Activated T-cell treated with anti-CD3 and anti-CD28 coated beads, Interleukin-2, amount 50 U/mL, for 72 hours (primary cell): ENCODE measurements at places on chromosomes 7 and 10. TPM values are rescaled to one million over a fixed set of nuclear protein-coding genes. Genes with fewer than 3 reads are reported as not detected.

DNA sequence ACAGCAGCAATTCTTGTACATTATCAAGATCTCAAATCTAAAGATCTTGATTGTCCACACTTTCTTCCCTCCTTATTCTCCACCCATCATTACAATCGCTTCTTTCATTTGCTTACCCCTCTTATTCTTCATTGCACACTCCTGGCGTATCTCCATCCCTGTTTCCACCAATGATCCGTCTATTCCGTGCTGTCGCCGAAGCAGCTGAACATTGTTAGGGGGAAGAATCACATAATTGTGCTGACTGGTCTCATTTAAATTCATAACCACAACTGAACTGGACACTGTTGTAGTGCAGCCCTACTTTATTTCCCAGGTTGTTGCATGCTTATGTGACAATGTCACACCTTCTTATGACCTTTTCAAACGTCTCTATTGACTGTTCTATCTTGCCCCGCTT, 18.9 kb upstream of the NRP1 start:
- DNase-seq = no peak
- no peaks in the 10 kb centered on the region for H3K4me1 ChIP-seq
- no peaks in the 10 kb centered on the region for H3K36me3 ChIP-seq
- H3K4me3 ChIP-seq = no peak overlapping the region
- H3K27me3 ChIP-seq = peaks cover 27% of the 10 kb centered on the region

GRCh38 chr7:6248581-6248980, 23.8 kb downstream of the CYTH3 start:
- H3K4me3 ChIP-seq = no peak overlapping the region
- DNase-seq = no peak
- peaks cover 30% of the 10 kb centered on the region for H3K4me1 ChIP-seq
- no peak overlapping the region for H3K27ac ChIP-seq
- peaks cover 54% of the 10 kb centered on the region for H3K27me3 ChIP-seq
- no peaks in the 10 kb centered on the region for H3K36me3 ChIP-seq

DNA sequence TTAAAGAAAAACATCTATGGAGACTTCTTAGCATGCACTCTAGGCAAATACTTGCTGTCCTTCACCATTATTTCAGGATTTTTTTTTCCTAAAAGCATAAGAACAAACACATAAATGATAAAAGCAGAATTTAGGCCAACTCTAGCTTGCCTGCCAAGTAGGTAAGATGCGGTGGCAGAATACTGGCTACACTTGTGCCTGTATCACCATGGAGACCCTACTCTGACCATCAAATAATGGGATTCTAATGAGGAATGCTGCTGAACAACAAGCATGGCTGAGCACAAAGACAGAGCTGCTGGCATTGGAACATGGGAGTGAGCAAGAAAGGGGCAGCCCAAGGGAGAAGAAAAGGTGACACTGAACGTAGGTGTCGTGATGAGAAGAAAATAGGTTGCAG, 18.5 kb upstream of the TAS2R40 start:
- peaks cover 13% of the 10 kb centered on the region for H3K27me3 ChIP-seq
- no peak for DNase-seq
- no peak overlapping the region for H3K4me3 ChIP-seq
- no peak overlapping the region for H3K27ac ChIP-seq
- H3K36me3 ChIP-seq = no peaks in the 10 kb centered on the region

DNA sequence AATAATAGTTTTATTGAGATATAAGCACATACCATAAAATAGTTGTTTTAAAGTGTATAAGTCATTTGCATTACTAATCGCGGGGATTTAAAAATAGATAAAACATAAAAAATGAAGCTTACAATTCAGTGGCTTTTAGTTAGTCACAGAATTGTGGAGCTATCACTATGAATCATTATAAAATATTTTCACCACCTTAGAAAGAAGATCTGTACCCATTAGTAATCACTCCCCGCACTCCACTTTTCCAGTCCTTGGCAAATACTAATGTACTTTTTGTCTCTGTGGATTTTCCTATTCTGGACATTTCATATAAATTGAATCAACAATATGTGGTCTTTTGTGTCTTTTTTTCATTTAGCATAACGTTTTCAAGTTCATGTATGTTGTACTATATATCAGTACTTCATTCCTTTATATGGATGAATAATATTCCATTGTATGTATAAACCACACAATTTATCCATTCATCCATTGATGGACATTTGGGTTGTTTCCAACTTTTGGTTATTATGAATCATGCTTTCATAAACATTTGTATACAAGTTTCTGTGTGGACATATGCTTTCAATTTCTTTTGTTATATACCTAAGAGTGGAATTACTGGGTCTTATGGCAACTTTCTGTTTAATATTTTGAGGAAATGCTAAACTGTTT, 162.5 kb downstream of the MAGI2 start:
- H3K4me3 ChIP-seq = no peak overlapping the region
- DNase-seq = no peak
- no peaks in the 10 kb centered on the region for H3K4me1 ChIP-seq
- no peaks in the 10 kb centered on the region for H3K36me3 ChIP-seq

DNA sequence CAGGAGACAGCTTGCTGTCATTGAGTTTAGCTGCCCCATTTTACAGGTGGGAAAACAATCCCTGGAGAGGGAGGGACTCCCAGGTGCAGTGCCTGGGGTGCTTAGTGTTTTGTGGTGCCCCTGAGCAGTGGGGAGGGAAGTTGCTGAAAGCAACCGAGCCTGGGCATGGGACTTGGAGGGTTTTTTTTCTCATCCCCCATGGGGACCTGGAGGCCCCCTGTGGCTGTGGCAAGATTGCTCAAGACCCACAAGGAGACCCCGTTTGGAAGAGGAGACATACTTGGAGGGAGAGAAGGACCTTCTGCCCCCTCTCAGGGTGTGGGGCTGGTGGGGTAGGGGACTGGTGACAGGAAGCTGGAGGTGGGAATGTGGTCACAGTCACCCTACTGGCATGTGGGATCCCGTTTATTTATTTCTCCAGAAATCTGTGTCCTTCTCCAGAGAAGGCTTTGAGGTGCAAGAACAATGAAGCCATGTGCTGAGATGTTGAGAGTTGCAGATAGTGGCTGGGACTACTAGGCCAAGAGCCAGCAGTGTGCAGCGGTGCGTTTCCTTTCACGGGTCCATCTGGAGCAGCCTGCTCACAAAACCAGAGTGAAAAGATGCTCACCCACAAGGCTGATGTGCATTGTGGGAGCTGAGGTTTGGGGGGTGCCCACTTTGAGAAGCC, 21.5 kb downstream of the ZMIZ1 start:
- H3K36me3 ChIP-seq = no peaks in the 10 kb centered on the region
- H3K27me3 ChIP-seq = no peaks in the 10 kb centered on the region
- peaks cover 20% of the 10 kb centered on the region for H3K4me1 ChIP-seq
- no peak for DNase-seq
- no peak overlapping the region for H3K27ac ChIP-seq

GRCh38 chr10:12707461-12708185, 293.9 kb downstream of the CCDC3 start:
- H3K4me3 ChIP-seq = no peak overlapping the region
- H3K27ac ChIP-seq = peak overlapping the region; percentile 97
- DNase-seq = peak; percentile 60

DNA sequence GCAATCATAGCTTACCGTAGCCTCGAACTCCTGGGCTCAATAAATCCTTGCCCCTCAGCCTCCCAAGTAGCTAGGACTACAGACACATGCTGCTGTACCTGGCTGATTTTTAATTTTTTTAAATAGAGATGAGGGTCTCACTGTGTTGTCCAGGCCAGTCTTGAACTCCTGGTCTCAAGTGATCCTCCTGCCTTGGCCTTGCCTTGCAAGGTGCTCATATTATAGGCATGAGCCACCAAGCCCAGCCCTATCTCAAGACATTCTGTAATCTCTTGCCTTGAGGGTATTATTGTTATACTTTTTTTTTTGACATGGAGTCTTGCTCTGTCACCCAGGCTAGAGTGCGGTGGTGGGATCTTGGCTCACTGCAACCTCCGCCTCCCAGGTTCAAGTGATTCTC, 86.6 kb downstream of the PHTF2 start:
- H3K27me3 ChIP-seq = no peaks in the 10 kb centered on the region
- no peak for DNase-seq
- no peak overlapping the region for H3K4me3 ChIP-seq
- H3K36me3 ChIP-seq = no peaks in the 10 kb centered on the region

DNA sequence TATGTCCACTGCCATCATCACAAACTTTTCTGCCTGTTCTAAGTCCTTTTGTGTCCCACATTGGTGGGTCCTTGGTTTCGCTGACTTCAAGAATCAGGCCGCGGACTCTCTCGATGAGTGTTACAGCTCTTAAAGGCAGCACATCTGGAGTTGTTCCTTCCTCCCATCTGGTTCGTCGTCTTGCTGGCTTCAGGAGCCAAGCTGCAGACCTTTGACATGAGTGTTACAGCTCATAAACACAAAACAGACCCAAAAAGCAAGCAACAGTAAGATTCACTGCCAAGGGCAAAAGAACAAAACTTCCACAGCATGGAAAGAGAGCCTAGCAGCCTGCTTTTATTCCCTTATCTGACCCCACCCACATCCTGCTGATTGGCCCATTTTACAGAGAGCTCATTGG, 30.2 kb downstream of the ASNS start:
- H3K27me3 ChIP-seq = peaks cover 16% of the 10 kb centered on the region
- H3K27ac ChIP-seq = no peak overlapping the region
- DNase-seq = no peak
- no peaks in the 10 kb centered on the region for H3K4me1 ChIP-seq
- no peak overlapping the region for H3K4me3 ChIP-seq
- H3K36me3 ChIP-seq = no peaks in the 10 kb centered on the region

The DIP2C gene
- 1.6 TPM for total RNA-seq

DNA sequence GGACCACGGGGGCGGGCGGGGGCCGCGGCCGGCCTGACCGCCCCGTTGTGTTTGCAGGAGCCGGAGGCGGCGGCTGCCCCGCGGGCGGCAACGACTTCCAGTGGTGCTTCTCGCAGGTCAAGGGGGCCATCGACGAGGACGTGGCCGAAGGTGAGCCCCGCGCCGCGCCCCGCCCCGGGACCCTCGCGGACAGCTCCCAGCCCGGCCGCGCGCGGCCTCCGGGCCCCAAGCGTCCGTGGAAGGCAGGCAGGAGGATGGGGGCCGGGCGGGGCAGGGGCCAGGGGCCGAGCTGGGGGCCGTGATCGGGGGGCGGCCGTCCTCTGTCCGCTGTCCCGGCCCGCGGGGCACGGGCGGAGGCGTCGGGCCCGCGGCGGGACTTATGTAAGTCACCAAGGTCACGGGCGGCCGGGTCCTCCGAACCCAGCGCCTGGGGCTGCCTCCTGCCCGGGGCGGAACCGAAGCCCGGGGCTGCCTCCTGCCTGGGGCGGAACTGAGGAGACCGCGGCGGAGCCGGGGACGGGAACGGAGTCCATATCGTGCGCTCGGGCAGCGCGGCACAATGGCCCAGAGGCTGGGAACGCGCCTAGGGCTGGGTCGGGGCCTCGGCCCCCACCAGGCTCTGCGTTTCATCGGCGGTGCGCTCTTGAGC, 497 bp downstream of the PPP2R2D start:
- H3K4me1 ChIP-seq = peaks cover 65% of the 10 kb centered on the region
- H3K36me3 ChIP-seq = no peaks in the 10 kb centered on the region
- peak overlapping the region; percentile 88 for H3K4me3 ChIP-seq
- peaks cover 11% of the 10 kb centered on the region for H3K27me3 ChIP-seq
- peak; percentile 70 for DNase-seq

DNA sequence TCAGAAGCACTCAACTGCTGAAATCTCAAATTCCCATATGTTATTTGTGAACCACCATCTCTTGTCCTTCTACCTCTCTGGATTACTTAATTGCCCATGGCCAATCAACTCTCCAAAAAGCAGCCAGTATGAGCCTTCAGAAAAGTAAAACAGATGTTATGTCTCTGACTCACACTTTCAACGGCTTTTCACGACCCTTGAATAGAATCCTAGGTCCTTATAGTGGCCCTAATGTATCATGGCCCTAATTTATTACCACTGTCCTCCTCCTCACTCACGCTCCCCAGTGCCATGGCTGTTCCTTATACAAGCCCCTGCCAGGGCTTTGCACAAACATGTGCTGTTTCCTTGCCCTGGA, 20.0 kb downstream of the ZNF438 start:
- peaks cover 1% of the 10 kb centered on the region for H3K36me3 ChIP-seq
- no peaks in the 10 kb centered on the region for H3K27me3 ChIP-seq

DNA sequence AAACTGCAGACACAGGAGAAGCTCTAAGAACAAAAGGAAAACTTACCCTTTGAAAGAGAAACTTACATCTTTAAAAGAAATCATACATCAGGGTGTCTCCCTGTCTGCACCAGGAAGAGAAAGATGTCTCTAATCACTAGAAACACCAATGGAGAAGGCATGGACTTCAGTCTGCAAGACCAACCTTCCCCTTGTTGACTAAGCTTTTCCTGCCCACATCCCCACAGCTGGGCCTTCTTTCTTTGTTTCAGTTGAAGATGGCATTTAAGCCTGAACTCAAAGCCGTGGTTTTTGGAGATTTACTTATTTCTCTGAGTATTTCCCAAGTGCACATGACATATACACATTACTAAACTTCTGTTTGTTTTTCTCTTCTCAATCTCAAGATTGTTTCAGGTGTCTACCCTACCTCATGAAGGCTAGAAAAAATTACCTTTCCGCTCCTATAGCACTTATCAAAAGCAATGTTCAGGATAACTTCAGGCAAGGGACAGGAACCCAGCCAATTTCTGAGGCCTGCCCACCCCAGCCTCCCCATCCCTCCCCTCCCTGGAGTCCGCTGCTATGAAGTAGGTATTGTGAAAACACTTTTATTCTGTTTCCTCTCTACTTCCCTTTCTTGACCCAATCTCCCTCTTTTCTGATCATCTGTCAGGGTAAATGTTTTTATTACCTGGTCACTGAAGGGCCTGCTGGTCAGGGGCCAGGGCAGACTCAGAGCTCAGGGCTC, 2.8 kb upstream of the SLC29A3 start:
- peaks cover 27% of the 10 kb centered on the region for H3K4me1 ChIP-seq
- DNase-seq = no peak
- H3K4me3 ChIP-seq = no peak overlapping the region
- H3K27ac ChIP-seq = no peak overlapping the region
- no peaks in the 10 kb centered on the region for H3K27me3 ChIP-seq
- H3K36me3 ChIP-seq = no peaks in the 10 kb centered on the region

The HOXA11 gene
- 0.09 TPM for total RNA-seq

DNA sequence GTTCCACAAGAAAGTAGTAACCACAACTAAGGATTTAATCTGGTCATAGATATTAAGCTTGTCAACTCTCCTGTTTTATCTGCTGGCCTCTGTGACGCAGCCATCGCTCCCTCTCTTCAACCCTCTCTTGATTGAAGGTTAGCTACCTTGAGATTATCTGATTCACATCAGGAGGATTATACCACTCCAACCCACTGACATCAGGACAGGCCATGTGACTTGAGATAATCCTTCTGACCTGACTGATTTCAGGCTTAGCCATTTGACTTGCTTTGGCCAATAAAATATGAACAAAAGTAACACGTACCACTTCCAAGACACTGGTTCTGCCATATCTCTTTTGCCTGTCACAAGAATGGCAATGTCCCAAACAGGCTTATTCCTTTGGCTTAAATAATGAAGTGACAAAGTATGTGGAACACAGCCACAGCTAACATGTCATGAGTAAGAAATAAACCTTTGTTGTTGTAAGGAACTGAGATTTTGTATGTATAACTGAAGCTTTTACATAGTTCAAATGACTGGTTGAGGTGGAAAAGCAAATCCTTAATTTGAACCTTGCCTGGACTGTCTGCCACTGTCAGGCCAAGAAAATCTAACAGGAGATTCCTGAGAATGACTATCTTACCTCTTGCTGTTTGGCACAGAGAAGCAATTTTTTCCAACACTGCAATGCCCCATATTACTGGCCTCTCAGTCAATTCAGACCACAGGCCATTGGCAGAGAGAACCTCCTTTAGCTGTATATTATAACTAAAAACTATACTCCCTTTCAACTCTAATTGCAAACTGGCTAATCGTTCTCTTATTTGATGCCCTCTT, 13.9 kb downstream of the ZNF438 start:
- H3K27ac ChIP-seq = no peak overlapping the region
- H3K4me1 ChIP-seq = peaks cover 7% of the 10 kb centered on the region
- H3K27me3 ChIP-seq = no peaks in the 10 kb centered on the region

The FAM241B gene
- total RNA-seq = 10.9 TPM

The ITGB8 gene
- total RNA-seq = 0.02 TPM
